Tibial nerve (tissue), 4 donors: ENCODE measurements at places on chromosomes 16 and 17. TPM values are rescaled to one million over a fixed set of nuclear protein-coding genes. Genes with fewer than 3 reads are reported as not detected.
A peak's percentile ranks its signal among the peaks of the same experiment; 100 is the strongest.

The SLC25A19 gene
- 16.7 TPM for total RNA-seq

The C16orf46 gene
- total RNA-seq, result 0.78 TPM

The PSKH1 gene
- total RNA-seq, result 30.8 TPM

DNA sequence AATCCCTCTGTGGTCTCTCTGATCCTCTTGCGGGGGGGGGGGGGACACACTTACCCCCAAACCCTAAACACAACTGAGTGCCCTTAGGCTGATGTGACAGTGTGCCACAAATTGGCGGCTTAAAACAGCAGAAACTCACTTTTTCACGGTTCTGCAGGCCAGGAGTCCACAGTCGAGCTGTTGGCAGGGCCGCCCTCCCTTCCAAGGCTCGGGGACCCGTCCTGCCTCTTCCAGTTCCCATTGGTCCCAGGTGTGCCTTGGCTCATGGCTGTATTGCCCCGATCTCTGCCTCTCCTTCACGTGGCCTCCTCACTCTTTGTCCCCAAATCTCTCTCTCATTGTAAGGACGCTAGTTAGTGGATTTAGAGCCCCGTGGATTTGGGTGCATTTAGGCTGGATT lies 199.9 kb upstream of the CIBAR2 start:
- H3K27ac ChIP-seq, result peak overlapping the region; percentile 82
- H3K27me3 ChIP-seq, result no peaks in the 10 kb centered on the region
- H3K4me1 ChIP-seq, result peaks cover 76% of the 10 kb centered on the region
- H3K4me3 ChIP-seq, result no peak overlapping the region

- no peak for DNase-seq
- H3K27ac ChIP-seq, result peak overlapping the region; percentile 48
- H3K4me1 ChIP-seq, result peaks cover 4% of the 10 kb centered on the region
- peaks cover 37% of the 10 kb centered on the region for H3K36me3 ChIP-seq
Measured at GRCh38 chr17:76150712-76151622, 9.9 kb upstream of the FOXJ1 start.

DNA sequence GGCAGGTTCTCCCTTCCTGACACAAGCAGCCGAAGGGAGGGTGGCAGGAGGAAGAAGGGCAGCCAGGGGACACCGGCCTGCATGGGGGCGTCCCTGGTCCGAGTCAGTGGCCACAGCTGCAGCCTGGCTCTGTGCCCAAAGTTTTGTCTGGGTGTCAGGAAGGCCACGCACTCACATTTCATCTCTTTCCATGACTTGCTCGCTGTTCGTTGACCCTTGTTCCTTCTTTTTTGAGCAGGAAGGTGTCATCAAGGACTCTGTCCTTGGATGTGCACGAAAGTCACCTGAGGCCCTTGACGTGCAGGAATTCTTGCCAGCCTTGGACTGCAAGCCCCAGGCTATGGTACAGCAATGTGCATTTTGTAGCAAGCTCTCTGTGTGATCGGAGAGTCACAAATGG lies 93.3 kb downstream of the TNFRSF13B start:
- H3K36me3 ChIP-seq, result no peaks in the 10 kb centered on the region
- no peaks in the 10 kb centered on the region for H3K27me3 ChIP-seq
- H3K4me3 ChIP-seq, result no peak overlapping the region
- DNase-seq, result no peak
- H3K4me1 ChIP-seq, result no peaks in the 10 kb centered on the region

- H3K36me3 ChIP-seq, result no peaks in the 10 kb centered on the region
- DNase-seq, result no peak
- H3K4me3 ChIP-seq, result no peak overlapping the region
Measured at GRCh38 chr17:31792007-31792585, 66.9 kb downstream of the COPRS start.

DNA sequence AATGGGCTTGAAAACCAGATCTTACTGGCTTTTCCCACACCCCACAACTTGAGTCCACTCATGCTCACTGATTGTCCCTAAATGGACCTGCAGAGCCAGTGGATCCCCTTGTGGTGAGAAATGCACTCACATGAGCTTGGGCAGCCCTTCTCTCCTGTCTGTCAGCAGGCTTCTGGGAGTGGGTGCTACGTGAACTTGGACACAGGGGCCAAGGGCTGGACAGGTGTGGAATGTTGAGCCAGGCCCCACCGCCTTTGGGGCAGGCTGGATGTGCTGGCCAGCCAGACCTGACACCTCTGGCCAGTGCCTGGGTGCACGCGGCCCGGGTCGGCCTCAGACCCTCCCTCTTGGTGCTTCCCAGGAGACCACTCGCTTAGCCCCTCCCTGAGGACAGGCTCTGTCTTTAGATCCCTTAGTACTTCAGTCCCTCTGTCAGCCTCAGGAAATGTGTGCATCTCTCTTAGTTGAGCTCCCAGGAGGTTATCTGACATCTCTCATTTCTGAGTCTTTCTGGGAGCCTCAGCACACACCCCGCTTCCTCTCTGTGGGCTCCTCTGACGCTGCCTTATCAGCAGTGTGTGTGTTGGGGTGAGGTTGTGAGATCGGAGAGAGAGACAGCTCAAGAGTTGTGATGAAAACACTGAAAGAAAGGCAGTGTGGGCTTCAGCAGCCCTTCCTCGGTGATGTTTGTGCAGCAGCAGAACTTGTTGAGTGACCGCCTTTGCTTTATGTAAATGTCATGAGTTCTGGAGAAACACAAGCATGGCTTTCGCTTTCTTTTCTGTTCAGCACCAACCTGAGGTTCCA lies 117.0 kb downstream of the RAB11FIP4 start:
- H3K36me3 ChIP-seq, result no peaks in the 10 kb centered on the region
- peak overlapping the region; percentile 6 for H3K4me3 ChIP-seq
- no peaks in the 10 kb centered on the region for H3K4me1 ChIP-seq
- no peaks in the 10 kb centered on the region for H3K27me3 ChIP-seq

- no peaks in the 10 kb centered on the region for H3K4me1 ChIP-seq
- H3K4me3 ChIP-seq, result no peak overlapping the region
- H3K36me3 ChIP-seq, result no peaks in the 10 kb centered on the region
- no peak for DNase-seq
Measured at GRCh38 chr17:74803388-74803930, 27.3 kb upstream of the NAT9 start.

- H3K4me3 ChIP-seq, result no peak overlapping the region
- no peaks in the 10 kb centered on the region for H3K4me1 ChIP-seq
- H3K36me3 ChIP-seq, result no peaks in the 10 kb centered on the region
- no peak overlapping the region for H3K27ac ChIP-seq
- no peaks in the 10 kb centered on the region for H3K27me3 ChIP-seq
- DNase-seq, result no peak
Measured at GRCh38 chr16:87602821-87603683, 744 bp downstream of the JPH3 start.

DNA sequence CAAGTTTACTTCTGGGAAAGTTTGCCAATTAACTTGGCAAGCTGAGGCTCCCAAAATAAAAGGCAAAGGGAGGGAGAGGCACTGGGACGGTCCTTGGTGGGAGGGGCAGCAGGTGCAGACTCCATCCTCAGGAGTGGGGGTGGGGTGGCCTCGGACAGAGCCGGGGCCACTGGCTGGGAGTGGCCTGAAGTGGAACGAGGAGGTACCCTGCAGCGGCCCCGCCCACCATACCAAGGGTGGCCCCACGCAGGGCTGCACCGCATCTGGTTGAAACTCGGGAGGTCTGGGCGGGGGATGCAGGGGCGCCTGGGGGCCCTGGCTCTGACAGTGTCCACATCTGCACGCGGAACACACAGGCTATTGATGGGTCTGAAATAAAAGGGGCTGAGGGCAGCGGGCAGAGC lies 42.4 kb upstream of the SLC38A10 start:
- DNase-seq, result no peak
- no peak overlapping the region for H3K4me3 ChIP-seq
- peak overlapping the region; percentile 27 for H3K27ac ChIP-seq
- no peaks in the 10 kb centered on the region for H3K4me1 ChIP-seq
- H3K27me3 ChIP-seq, result no peaks in the 10 kb centered on the region
- H3K36me3 ChIP-seq, result no peaks in the 10 kb centered on the region

GRCh38 chr17:67376415-67376736 lies 705 bp upstream of the PITPNC1 start:
- peak overlapping the region; percentile 67 for H3K4me3 ChIP-seq
- no peaks in the 10 kb centered on the region for H3K36me3 ChIP-seq
- no peak for DNase-seq
- H3K27ac ChIP-seq, result peak overlapping the region; percentile 84
- H3K4me1 ChIP-seq, result no peaks in the 10 kb centered on the region
